ENCODE measurements at places on chromosomes 2 and 18.

- no peak for DNase-seq
Observed at GRCh38 chr2:43019025-43019367, 207.4 kb downstream of the ZFP36L2 start.

DNA sequence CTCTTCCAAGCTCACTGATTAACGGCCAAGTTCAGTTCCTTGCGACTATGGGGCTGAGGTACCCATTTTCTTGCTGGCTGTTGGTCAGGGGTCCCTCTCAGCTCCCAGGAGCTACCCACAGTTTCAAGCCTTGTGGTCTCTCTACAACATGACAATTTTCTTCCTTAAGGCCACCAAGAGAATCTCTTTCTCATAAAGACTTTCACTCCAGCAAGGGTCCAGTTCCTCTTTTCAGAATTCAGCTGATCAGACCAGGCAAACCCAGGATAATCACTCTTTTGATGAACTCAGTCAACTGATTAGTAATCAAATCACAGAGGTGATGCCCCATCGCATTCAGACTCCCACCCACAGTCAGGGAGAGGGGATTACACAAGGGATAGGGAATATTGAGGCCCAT, 129.7 kb downstream of the IRS1 start:
- no peak for DNase-seq

- no peak for DNase-seq
Observed at GRCh38 chr2:99879481-99879880, 262.9 kb downstream of the AFF3 start.

DNA sequence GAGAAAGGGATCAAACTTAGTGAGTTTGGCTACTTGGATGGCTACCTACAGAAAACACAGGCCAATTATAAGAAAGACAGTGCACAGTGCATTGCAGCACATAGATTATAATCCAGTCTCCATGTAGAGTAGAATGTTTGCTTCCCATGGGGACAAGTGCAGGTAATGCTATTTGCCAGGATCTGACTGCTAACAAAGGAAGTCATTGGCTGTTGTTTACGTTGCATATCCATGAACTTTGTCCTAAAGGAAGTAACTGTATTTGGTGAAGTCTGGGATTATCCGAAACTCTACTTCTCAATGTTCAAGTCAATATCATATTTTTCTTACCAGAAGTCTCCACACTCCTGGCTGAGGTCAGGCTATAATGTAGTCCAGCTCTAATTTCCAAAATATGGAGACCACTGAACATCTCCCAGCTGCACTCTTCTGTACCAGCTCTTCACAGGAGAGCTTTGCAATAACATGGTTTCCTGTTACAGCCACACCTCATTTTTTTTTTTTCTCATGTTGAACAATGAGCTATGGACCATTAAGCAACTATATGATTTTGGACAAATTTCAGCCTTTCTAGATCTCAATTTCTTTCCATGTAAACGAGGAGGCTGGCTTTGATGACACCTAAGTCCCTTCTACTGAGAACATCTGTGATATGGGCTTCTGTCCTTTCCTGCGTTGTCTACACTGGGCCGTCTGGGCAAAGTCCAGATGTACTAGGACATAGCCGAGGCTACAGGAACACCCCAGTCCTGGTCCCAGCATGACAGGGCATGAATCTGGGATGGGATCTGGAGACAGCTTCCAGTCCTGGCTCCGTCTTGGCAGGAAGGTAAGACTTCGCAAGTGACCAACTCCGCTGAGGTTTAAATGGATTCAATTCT, 154.8 kb downstream of the LAMA1 start:
- no peak for DNase-seq

GRCh38 chr18:57243624-57244179, 96.8 kb downstream of the BOD1L2 start:
- no peak for DNase-seq

- no peak for DNase-seq
Observed at GRCh38 chr2:239296020-239296932, 104.5 kb downstream of the HDAC4 start.

- DNase-seq, result no peak
Observed at GRCh38 chr2:108970369-108970768, 18.7 kb downstream of the EDAR start.

DNA sequence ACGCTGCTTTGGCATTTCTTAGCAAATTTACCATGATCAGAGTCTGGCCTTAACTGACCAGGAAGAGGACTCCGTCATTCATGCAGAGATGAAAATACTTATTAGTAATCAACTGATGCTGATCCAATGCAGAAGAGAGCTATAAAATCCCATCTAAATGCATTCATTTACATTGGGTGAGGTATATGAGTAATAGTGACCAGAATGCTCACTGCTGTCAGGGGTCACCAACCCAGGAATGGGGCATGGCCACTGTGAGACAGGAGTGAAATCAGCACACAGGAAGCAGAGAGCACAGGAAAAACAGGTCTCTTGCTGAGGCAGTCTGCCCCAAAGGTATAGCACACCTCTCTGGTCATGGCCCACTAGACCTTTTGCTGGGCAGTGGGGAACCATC, 68.1 kb upstream of the TMEM247 start:
- no peak for DNase-seq

DNA sequence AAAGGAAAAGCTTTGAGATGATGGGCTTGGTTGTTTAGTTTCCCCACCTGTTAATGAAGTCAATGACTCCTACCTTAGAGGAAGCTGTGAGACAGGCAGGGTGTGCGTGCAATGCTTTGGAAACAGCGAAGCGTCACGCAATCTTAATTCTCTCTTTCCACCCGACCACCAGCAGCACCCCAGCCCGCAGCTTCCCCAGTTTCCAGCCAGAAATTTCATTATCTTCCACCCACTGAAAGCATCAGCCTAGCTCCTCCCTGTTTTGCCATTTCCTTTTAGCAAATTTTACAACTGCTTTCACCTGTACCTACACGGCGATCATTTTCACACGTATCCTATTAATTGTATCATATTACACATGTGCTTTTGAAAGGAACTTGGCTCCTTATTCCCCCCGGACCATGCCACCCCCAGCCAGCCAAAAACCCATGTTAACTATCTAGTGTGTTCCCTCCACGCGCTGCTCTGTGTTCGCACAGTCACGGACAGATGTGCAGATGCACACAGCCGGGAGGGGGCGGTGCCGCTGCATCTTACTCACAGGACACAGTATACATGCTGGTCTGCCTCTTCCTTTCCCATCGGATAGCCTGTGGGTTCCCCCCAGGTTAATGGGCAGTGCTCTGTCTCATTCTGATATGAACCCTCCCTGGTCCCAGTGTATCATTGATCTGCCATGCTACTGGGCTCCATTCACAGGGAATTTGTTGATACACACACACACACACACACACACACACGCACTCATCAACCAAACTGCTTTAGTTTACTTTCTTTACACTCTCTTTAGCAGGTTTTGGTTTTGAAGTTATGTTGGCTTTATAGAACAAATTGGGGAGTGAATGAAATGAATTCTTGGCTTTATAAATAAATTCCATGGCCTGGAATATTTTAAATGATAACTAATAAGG, 22.4 kb downstream of the CYP27C1 start:
- DNase-seq, result no peak

GRCh38 chr2:41621563-41621962, 426.3 kb upstream of the PKDCC start:
- DNase-seq, result no peak

DNA sequence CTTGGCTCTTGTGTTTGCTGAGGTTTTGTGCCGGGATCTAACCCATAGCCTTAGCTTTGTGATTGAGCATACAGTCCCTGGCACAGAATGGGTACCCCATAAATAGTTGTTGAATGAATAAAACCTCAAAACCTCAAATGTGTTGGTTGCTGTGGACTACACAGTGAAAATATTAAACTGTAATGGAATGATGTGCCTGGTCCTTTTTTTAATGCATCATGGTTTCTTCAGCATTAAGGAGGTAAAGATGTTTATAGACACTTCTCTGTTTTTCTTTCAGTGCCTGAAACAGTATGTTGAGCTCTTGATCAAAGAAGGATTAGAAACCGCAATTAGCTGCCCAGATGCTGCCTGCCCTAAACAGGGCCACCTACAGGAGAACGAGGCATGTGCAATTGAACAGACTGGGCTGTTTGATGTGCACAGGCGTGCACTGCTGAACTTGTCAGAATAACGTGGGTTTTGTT, 97.0 kb downstream of the RNF144A start:
- no peak for DNase-seq

DNA sequence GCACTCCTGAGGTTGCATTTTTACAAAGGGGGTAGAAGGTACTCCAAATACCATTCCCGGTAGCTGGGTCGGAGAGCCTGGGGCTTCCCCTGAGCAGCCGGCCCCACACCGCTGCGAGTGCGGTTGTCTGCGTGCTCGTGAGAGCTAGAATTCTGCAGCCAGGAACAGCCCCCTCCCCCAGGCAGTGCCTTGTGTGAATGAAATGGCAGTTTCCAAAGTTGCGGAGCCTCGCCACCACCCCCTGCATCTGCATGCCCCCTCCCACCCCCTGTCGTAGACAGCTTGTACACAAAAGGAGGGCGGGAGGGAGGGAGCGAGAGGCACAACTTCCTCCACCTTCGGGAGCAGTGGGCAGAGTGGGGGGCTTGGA, 1.1 kb downstream of the MYCN start:
- no peak for DNase-seq

GRCh38 chr2:46171996-46172546, 125.1 kb upstream of the EPAS1 start:
- DNase-seq, result no peak

- no peak for DNase-seq
Observed at GRCh38 chr2:231929961-231930592, 3.9 kb upstream of the NPPC start.

- no peak for DNase-seq
Observed at GRCh38 chr2:84495539-84496146, 20.7 kb upstream of the DNAH6 start.

DNA sequence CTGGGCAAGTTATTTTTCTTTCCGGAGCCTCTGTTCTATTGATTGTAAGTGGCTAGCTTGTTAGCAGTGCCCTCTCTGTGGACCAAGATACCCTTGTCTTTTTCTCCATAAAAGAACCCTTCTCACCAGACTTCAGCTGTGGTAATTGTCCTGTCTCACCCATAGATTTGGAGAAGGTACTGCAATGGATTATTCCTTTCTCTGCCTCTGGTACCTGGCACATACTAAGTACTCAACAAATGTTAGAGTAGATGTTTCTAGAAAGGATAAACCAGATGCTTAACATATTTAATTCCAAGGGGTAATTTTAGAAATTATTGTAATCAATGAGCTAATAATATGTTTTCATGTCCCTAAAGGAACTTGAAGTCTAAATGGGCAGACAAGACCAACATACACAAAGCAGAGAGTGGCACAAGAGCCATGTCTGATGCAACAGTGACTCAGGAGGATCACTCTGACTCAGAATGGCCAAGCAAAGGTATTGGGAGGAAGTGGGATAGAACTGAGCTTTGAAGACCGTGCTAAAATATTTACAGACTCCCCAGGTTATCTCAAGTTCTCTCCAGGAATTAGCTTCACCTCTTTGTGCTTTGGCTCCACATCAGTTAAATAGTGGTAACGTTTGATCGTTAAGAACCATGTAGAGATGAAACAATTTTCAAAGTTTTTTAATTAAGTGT, 129.7 kb upstream of the OSR1 start:
- DNase-seq, result peak; percentile 24

DNA sequence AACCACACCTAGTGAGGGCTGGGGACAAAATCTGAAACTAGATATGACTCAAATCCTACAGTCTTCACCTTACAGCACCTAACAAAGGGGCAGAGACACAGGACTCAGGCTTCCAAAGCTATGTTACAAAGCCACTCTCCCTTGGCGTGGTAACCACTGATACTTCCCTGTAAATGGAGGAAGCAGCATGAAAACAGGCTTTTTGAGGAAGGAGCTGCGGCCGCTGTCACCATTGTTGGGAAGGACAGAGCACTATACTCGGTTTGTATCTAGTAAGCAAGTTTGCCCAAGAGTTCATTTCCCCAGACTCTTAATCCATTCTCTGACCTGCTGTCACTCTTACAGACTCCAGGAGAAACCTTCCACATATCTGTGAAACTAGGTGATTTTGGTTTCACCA, 60.3 kb downstream of the LONRF2 start:
- no peak for DNase-seq

DNA sequence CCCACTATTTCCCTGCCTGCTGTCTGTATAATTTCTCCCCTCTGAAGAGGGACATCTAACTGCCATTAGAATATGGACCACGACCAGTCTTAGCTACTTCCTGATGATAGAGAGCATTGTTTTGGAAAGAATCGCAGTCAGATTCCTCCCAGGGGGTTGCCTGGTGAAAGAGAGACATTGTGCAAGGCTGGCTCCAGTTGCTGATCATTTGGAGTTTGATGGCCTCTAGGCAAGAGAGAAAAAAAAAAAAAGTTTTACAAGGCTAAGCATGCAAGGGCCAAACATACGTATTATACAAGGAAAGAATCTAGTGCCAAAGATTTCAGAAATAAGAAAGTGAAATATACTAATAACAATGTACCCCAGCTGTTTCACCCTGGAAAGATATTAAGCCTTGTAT, 182.2 kb downstream of the CMPK2 start:
- DNase-seq, result no peak

DNA sequence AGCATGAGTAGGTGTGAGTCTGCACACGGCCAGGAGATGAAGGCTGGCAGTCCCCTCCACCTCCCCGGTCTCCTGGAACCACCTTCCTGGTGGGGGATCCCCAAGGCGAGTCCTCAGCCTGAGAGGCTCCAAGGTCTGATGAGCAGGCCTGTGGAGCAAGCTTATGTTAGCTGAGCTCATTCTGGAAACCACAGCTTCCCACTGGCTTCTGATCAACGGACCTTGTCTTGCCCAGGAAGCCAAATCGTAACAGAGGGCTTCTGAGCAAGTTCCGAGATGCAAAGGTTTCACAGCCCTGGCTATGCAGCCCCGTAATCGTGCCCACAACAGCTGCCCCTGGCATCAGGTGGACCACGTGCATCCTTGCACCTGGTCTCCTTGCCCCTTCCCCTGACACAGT, 28.8 kb upstream of the GPR55 start:
- DNase-seq, result no peak

DNA sequence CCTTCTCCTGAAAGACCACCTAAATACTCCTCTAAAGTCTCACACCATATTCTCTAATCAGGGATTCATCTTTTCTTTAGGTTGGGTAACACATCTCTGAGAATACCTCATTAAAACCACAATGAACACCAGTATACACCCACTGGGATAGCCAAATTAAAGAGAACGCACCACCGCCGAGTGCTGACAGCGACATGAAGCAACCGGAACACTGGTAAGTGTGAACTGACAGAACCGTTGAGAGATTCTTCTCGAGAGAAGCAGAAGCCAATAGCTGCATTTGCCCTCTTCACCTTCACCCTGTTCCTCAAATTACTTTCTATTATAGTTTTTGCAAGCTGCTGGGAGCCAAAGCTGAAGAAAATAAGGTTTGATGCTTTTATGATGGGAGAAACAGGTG, 318.5 kb downstream of the FBXO15 start:
- no peak for DNase-seq

DNA sequence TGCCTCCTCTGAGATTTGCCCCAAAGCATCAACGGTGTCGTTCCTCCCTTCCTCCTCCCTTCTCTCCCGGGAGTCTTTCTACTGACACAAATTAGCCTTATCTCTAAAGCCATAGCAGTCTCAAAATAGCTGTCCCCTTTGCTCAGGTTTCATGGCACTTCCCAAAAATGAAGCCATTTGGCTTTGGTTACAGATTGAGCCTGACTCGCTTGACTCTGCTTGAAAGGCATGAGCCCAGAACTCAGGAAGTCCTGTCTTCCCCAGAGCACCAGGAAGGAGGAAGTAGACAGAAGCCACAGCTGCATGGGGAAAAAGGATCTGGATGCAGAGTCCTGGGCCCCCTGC, 234.4 kb upstream of the RGPD4 start:
- no peak for DNase-seq

- no peak for DNase-seq
Observed at GRCh38 chr2:140344838-140345237, 1564.6 kb upstream of the NXPH2 start.
